ENCODE measurements at places on chromosomes 1 and 21.

GRCh38 chr21:15539376-15539775 lies 190.4 kb upstream of the USP25 start:
- DNase-seq = no peak

DNA sequence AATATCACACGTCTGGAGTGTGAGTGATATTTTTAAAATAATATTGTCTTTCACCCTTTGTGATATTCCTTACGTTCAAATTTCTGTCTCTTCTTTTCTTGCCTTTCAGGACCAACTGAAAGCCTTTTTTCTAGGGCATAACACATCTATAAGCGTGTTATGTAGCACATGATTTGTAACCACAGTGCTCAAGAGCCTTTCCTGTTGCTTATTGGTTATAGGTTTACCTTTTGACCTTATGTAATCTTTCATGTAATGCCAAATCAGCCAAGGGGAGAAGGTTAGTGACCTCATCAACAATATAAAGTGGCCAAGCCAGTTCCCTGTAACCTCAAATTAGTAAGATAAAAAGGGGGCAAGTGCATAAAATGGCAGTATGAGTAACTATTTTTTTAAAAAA lies 480.2 kb downstream of the AMY1C start:
- DNase-seq = no peak

DNA sequence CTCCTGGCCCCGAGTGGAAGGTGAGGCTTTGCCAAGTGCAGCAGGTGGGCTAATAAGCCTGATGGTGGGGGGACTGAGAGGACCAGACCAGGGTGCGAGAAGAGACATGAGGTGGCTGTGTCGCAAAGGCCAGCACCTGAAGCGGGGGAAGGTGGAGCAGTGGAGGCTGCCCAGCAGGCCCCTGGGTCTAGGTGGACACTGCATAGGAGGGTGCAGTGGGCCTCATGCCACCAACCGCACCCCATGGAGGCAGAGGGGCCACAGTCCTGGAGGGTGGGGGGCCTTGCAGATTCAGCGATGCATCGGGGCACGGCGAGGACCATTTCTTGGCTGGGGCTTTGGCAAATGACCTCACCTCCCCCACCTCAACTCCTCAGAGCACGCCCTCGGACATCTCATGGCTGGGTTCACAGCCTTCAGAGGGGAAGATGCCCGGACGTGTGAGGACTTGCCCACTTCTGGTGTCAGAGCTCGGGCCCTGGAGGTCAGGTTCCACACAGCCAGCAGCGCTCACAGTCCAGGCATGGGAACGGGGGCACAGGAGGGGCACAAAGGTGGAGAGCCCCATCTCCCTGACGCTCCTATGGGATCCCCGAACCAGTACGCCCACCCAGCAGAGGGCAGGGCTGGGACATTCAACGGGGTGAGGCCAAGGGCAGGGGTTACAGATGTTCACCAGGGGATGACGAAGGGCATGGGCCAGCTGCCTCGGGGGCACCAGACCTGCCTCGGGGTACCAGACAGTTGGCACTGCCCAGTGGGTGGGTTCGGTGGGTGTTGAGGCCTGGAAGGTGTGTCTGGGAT lies 35.4 kb downstream of the UBE2G2 start:
- peak; percentile 55 for DNase-seq

GRCh38 chr1:19080721-19081120 lies 124.2 kb upstream of the IFFO2 start:
- no peak for DNase-seq

- DNase-seq = no peak
Measured at GRCh38 chr21:29385934-29386520, 87.3 kb downstream of the BACH1 start.

- DNase-seq = peak; percentile 93
Measured at GRCh38 chr1:234612352-234613127, 2.6 kb upstream of the IRF2BP2 start.

DNA sequence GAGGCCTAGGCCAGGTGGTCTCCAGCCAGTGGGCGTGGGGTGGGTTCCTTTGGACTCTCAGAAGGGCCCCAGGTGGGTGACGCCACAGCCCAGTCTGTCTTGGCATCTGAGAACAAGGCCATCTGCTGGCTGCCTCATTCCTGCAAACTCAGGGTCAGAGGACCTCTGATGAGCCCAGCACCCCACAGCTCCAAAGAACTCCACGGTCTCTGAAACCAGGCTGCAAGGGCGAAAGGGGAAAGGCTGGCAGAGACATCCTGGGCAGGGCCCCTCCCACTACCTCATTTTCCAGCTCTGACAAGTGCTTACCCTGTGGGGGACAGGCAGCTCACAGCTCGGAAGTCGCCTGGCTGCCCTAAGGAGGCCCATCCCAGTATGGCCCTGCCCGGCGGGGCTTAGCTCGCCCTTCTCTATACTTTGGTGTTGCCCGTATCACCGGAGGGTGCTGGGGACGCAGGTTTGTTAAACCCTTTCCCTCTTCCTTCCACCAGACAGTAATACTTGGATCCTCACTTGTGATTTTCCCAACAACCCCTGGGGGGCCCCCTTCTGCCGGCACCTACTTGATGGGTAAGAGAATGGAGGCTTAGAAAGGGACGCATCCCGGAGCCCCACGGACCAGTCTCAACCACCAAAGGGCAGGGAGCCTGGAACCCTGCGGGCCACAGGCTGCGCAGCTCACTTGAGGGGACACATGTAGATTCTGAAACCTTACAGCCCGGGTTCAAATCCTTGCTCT lies 10.9 kb upstream of the EDN2 start:
- no peak for DNase-seq

DNA sequence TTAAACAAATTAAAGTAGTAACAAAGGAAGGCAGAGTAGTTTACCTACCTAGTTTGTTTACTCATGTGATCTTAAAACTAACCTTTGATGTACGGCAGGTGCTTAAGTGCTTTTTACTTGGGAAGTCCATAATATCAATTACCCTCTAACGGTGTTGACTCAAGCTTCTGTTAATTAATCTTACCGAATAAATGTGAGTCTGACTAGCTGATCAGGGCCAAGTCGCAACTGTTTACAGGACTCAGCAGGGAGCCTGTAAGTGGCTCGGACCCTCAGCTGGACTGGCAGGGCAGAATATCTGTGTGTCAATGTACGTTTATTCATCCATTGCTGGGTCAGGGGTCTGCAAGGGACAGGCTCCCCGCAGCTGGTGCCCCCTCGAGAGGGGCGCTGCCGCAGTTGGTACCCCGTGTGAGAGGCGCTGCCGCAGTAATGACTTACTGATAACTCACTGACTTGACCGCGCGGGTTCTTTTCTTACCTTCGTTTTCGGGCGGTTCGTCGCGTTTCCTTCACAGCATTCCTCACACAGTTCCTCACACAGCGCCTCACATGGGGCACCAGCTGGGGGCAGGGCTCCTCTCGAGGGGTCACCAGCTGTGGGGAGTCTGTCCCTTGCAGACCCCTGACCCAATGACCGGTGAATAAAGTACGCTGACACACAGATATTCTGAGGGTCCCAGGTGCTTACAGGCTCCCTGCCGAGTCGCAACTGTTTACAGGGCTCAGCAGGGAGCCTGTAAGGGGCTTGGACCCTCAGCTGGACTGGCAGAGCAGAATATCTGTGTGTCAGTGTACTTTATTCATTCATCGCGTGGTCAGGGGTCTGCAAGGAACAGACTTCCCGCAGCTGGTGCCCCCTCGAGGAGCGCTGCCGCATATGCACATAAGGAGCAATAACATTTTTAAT lies 3.0 kb downstream of the FMO1 start:
- peak; percentile 25 for DNase-seq

DNA sequence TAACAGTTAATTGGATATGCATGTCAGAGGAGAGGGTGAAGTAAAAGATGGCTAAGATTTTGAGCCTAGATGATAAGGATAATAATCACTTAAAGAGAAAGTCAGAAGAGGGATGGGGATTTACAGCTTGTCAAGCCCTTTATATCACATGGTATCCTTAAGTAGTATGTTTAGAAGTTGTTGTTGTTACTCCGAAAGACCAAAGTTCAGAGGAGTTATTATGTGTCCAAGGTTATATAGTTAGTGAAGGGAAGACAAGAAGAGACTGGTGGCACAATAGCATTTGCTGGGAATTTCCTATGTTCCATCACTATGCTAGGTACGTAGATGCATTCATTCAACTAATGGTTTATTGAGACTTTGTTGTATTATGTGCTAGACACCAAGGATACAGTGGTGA lies 30.8 kb upstream of the AGO1 start:
- DNase-seq = no peak

DNA sequence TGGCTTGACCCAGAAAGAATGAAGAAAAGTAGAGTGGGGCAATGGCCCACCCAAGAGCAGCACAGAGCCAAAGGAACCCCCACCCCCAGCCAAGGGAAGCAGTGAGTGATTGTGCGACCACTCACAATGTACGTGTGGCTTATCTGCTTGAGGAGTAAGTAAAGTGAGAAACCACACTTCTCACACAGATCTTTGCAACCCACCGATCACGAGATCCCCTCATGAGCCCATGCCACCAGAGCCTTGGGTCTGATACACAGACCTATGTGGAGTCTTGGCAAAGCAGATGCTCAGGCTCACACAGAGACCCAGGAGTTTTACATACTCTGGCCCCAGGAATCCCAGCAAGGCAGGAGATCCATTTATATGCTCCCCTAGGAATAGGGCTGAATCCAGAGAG lies 14.0 kb upstream of the SLC9C2 start:
- DNase-seq = no peak

DNA sequence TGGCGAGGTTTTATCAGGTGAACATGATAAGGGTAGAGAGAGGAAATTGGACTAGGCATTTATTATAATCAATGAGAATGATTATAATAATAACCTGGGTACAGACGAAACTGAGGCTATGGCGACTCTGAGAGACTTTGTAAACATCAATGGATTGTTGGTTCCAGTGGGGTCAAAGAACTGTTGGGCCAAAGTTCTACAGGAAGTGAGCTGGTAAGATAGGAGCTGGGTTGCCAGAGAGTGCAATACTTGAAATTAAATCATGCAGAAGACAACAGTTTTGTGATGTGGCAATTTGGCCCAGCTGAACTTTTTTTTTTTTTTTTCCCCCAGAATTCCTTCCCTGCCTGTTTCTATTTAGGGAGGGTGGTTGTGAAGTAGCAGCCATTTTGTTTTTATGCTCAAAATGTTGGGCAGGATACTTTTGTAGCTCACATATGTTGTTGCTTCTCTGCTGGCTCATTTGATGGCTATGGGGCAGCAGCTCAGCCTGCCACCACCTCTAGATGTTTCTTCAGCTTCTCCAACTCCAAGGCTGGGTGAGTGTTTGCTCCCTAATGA lies 286.5 kb upstream of the B3GALT2 start:
- DNase-seq = no peak

DNA sequence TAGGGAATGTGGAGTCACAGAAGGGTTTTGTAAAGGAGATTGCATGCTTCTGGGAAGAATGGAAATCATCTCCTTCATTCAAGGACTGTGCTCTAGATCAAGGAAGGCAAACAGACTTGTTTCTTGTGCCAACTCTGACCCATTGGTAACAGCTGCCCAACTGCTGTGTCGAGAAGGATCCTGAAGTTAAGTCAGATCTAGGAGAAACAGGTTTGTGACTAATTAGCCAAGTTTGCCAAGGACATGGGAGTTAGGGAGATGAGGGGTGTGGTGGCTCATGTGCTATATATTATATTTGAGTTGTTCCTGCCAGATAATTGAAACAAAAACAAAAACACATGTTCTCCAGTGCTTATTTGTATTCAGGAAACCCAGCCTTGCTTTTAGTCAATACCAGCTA lies 251.2 kb upstream of the USP24 start:
- peak; percentile 63 for DNase-seq

GRCh38 chr1:41537788-41538351 lies 53.4 kb upstream of the EDN2 start:
- DNase-seq = no peak

DNA sequence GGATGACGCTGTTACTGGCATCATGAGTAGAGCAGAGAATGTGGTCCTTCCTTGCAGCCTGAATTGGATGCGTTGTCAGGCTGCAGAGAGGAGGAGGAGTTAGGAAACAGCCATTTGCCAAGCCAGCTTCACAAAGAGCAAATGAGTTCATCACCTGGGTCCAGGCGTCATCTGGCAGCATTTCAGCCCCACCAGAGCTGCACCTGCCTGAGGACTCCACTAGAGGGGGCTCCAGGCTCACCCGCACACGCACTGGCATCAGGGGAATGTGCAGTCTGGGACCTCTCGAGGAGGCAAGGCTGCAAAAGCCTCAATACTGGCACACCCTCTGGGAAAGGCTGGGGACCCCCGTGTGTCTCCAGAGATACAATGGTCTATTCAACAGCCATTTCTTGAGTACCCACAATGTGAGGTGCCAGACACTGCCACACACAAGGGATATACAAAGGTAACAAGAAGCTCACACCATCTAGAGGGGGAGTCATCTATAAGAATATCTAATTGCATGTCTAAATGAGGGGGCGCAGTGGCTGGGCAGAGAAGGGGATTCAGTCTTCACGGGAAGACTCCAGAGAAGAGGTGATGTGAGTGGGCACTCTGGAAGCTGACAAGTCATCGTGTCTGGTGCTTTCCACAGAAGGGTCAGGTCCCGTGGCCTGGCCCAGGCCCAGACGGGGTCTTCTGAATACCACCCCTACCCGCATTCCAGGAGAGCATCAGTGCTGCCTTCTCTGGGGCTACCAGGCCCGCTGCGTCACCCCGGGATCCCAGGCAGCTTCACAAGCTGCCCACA lies 53.5 kb upstream of the CNTN2 start:
- peak; percentile 95 for DNase-seq

GRCh38 chr1:55938376-55938850 lies 641.0 kb downstream of the PLPP3 start:
- DNase-seq = no peak

GRCh38 chr1:5525597-5526384 lies 466.4 kb downstream of the NPHP4 start:
- no peak for DNase-seq

DNA sequence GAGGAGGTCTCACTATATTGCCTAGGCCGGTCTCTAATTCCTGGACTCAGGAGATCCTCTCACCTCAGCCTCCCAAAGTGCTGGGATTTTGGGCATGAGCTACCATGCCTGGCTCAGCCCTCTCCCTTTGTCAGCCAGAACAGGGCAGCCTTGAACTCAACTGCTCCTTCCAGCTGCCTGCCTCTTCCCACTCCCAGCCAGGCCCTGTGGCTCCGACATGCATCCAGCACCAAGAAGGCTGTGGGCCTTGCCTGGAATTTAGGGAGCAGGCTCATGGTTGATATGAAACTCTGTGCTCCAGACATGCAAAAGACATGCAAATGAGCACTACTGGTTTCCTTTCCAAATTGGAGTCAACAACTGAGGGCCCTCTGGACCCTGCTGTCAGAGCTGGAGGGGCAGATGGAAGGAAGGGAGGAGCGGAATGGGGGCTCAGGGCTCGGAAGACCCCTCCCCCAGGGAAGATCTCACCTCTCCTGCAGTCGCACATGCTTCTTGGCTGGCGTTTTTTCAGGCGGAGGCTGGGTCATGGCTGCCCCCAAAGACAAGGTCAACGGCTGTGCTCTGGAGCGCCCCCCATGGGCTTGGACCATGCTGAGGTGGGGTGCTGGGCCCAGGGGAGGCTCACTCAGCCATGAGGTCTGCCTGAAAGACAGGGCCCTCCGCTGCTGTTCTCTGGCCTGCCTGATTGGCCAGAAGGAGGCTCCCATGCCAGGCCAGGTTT lies 1.4 kb downstream of the PTPN7 start:
- DNase-seq = no peak

GRCh38 chr1:178694923-178695525 lies 30.0 kb upstream of the RALGPS2 start:
- no peak for DNase-seq

- no peak for DNase-seq
Measured at GRCh38 chr1:228921481-228921880, 186.2 kb downstream of the RHOU start.

- peak; percentile 53 for DNase-seq
Measured at GRCh38 chr1:16677552-16678431, 11.0 kb upstream of the RNU1-3 start.

GRCh38 chr1:185686821-185687778 lies 47.1 kb upstream of the HMCN1 start:
- no peak for DNase-seq
